ENCODE measurements at places on chromosomes 12 and 14.

- DNase-seq = no peak
Observed at GRCh38 chr14:49950275-49951228, 57.7 kb downstream of the ARF6 start.

DNA sequence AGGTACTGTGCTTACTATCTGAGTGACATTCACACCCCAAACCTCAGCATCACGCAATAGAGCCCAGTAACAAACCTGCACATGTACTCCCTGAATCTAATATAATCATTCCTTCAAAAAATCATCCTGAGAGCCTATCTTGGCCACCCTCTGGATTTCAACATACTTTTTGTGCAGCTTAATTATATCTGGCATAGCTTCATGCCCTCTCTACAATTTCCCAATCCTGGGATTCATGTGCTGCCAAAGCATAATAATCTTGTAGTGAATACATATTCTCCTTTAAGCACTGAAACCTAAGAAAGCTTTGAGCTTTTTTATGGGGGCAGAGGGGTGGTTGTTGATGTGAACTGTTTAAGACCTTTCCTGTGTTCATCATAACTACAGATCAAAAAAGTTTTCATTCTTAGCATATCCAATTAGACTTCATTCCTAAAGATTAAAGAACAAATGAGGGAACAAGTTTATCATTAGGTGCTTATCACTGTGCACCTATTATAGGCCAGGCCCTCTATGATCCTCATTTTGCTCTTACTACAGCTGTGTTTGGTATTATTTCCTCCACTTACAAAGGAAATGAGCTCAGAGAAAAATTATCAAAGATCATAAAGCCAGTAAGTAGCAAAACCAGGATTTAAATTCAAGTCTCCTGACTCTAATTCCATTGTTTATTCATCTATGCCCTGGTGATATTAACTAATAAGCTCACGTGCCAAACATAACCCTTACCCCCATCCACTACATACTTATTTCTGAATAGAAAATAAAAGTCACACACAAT lies 51.2 kb downstream of the SINHCAF start:
- DNase-seq = no peak

DNA sequence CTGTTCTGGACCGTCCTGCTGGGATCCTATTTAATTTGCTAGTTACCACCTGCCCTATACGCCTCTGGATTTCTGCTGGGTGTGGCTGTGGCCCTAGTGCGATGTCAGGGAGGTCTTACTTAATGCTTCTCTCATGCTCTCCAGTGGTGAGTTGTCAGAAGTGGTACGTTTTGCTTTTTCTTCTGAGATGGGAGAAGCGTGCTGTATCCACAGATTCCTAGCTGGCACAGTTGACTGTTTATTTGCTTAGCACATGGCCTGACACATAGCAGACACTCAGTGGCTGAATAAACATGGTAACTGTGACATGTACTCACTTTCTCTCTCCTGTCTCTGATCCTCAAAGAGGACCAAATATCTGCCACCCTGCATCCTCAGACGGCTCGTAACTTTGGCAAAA lies 107.3 kb downstream of the CACNA1C start:
- no peak for DNase-seq

GRCh38 chr14:54411371-54411770 lies 14.6 kb downstream of the CDKN3 start:
- no peak for DNase-seq

DNA sequence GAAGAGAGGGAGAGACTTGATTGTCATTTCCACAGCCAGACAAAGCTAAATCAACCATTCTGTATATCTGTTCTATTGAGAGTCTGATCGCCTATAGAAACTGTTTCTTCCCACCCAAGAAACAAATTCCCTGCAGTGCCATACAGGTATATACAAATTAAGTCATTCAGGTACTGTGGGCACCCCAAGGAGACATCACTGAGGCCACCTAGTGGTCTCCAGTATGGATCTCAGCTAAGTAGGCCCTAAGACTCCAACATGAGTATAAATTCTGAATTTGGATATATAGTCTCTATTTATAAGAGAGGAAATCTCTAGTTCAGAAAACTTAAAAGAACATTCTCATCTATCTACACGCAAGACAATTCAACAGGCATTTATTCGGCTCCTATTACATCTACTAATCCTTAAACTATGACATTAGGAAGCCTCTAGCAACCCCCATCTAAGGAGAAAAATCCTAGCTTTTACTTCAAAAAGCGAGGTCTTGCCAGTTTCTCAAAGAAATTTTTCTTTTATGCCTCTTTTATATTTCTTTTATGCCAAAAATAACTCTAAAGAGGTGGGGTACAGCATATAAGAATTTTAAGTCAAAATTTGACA lies 62.6 kb downstream of the DCAF5 start:
- peak; percentile 30 for DNase-seq

GRCh38 chr12:106493531-106493930 lies 89.3 kb upstream of the RFX4 start:
- DNase-seq = no peak

Data from NCI-H460 (cell line).